Occipital lobe (tissue), 3 donors: ENCODE measurements at places on chromosomes 6 and 20. TPM values are rescaled to one million over a fixed set of nuclear protein-coding genes. Genes with fewer than 3 reads are reported as not detected.

DNA sequence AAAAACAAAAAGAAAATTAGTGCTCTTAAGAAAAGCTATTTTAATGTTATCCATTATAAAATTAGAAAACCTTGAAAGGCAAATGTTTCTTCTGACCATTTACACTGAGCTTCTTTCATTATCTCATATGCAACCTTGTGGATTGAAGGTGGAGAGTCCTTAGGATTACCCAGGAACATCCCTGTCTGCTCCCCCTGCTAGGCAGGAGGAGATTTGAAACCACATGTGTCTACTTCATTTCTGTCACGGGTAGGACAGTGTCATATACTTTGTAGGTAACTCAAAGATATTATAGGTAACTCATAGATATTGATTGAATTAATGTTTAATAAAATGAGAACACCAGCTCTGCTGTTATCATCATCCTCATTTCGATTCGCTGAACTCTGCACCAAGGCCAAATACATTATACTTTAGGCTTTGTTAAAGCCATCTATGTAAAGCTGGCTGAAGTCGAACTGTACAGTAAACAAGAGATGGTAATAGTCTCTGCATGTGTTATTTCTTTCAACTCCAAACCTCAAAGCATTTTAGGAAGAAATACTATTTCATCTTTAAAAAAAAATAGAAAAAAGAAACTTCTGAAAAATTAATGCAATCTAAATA is 49.5 kb downstream of the HDAC2 start:
- no peak for DNase-seq

DNA sequence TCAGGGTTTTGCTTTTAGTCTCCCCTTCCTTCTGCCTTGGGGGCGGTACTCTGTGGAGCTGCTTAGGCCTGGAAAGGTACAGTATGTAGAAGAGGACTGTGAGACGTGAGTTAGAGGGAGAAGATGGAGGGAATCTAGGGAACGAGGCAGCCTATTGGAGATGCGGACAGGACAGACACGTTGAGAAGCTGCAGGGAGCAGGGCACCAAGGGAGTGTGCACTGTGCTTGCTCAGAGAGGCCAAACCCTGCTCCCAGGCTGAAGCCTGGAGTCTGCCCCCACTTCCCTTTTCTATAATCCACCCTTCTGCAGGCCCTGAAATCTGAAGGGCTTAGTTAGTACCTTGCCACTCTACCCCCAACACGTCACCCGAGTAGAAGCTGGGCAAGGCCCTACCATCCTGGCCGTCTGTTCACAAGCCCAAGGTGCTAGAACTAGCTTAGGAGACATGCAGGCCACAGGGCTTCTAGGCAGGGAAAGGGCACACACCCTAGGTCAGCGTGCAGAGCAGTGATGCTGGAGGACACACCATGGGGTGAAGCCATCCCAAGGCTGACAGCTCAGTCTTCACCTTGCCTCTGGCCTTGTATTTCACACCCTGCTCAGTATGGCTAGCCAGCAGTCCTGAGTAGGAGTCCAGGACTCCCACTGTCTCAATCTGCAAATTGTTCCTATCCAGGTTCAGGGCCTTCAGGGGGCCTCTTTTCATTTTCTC is 6.9 kb downstream of the TP53INP2 start:
- no peak for DNase-seq

Gene DNAH8
- total RNA-seq = under 0.01 TPM

Gene LHFPL5
- 1.1 TPM for total RNA-seq

DNA sequence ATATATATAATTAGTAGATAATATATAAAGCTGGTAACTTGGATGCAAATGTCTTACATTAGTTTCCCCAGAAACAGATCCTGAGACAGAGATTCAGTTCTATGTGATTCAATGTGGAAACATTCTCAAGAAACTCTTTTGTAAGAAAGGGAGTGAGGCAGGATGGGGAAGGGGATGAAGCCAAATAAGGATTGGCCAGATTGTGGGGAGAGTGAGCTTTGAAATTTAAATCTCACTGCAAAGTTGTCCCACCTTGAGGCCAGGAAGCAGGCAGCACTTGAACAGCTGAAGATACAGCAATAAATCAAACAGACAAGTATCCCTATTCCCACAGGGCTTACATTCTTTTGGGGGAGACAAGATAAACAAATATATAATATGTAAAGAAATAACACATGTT is 126.3 kb upstream of the HEY2 start:
- DNase-seq = no peak

- no peak for DNase-seq
Observed at GRCh38 chr20:15487682-15488081, 1085.6 kb downstream of the KIF16B start.

- DNase-seq = no peak
Observed at GRCh38 chr6:167402195-167402686, 77.4 kb downstream of the TTLL2 start.

- no peak for DNase-seq
Observed at GRCh38 chr20:62677678-62678077, 31.0 kb upstream of the NTSR1 start.

Gene PM20D2
- 20.9 TPM for total RNA-seq

DNA sequence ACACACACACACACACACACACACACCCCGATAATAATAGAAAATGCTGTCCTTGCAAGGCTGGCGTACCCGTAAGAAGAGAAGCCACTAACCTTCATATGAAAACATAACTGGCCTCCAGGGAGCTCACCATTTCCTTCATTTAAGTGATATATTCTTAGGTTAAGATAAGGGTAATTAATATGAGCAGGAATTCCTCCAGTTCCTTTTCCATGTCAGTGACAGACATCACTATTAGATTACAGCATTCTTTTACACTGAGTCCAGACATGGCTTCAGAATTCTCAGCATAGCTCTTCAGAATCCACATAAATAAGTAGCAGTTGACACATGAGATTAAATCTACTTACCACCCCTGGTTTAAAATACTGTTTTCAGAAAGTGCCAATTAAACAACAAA is 121.9 kb downstream of the SIM1 start:
- DNase-seq = no peak

DNA sequence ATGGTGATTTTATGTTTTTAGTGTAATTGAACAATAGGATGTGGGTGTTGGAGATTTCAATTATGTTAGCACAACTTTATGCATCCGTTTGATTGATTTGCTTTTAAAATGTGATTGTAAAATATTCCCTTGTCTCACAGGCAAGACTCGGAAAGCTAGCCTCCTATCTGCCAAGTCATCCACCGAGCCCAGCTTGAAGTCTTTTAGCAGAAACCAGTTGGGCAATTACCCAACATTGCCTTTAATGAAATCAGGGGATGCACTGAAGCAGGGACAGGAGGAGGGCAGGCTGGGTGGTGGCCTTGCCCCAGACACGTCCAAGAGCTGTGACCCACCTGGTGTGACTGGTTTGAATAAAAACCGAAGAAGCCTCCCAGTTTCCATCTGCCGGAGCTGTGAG is 200.9 kb downstream of the SASH1 start:
- DNase-seq = no peak

- no peak for DNase-seq
Observed at GRCh38 chr6:111970426-111970825, 83.5 kb upstream of the CCN6 start.

DNA sequence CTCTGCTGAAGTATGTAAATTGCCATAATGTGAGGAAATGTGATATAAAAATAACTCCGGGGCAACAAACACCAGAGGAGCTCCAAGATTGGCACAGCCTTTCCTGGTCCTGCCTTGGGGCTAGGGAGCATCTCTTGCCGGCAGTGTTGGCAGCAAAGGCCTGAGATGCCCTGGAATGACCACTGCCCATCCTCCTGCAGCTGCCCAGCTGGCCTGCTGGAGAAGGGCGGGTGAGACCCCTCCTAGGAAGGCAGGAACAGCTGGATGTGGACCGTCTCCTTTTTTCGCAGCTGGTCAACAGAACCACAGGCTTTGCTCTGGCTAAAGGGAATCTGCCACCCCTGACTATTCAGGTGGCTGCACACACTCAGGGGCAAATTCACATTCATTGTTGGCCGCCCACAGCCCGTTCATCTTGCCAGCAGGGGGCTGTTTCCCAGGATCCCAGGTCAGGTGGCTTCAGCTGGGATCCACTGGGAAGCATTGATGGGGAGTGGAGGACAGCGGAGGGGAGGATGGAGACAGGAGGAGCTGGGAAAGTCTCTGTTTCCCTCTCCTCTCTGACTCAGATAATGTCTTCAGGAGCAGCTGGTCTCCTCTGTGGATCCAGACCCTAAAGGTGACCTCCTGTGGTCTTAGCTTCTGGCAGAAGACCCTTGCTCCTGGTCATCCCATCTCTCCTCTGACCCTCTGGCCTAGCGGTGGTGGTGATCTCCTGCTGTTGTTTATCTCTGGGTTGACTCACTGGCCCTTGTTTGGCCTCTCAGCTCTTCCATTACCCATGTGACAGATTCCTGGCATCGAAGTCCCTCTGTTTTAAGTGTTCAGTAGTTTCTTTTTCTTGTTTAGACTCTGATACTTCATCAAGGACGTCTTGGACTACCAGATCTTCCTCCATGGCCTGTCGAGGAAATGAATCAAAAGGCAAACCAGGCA is 336.7 kb downstream of the DHX35 start:
- no peak for DNase-seq
